ENCODE measurements at places on chromosomes 5 and 9. TPM values are rescaled to one million over a fixed set of nuclear protein-coding genes. Genes with fewer than 3 reads are reported as not detected.

The CA9 gene
- total RNA-seq, result 0.89 TPM

The GADD45G gene
- total RNA-seq, result 5.7 TPM

The ZNF782 gene
- total RNA-seq, result 5.7 TPM

The OGN gene
- total RNA-seq, result 0.30 TPM

The SLC6A18 gene
- total RNA-seq, result not detected

The SPATA31C1 gene
- not detected for total RNA-seq

The ALDH1A1 gene
- not detected for total RNA-seq

The EQTN gene
- total RNA-seq, result not detected

The BDP1 gene
- total RNA-seq, result 34.4 TPM

The F2R gene
- 9.4 TPM for total RNA-seq

The LCN12 gene
- 2.4 TPM for total RNA-seq

The INSYN2B gene
- total RNA-seq, result not detected

Measured in activated T-helper 17 cell treated with anti-CD3 and anti-CD28 coated beads, Interleukin-2, amount 50 U/mL, for 72 hours (primary cell).